T follicular helper cell (primary cell): ENCODE measurements at places on chromosomes 11 and 22.

- no peak for DNase-seq
Measured at GRCh38 chr22:26709617-26710390, 52.4 kb downstream of the MIAT start.

GRCh38 chr11:7688238-7688826, 15.0 kb upstream of the CYB5R2 start:
- no peak for DNase-seq

- DNase-seq: no peak
Measured at GRCh38 chr22:50503475-50504145, 3.9 kb downstream of the LMF2 start.

DNA sequence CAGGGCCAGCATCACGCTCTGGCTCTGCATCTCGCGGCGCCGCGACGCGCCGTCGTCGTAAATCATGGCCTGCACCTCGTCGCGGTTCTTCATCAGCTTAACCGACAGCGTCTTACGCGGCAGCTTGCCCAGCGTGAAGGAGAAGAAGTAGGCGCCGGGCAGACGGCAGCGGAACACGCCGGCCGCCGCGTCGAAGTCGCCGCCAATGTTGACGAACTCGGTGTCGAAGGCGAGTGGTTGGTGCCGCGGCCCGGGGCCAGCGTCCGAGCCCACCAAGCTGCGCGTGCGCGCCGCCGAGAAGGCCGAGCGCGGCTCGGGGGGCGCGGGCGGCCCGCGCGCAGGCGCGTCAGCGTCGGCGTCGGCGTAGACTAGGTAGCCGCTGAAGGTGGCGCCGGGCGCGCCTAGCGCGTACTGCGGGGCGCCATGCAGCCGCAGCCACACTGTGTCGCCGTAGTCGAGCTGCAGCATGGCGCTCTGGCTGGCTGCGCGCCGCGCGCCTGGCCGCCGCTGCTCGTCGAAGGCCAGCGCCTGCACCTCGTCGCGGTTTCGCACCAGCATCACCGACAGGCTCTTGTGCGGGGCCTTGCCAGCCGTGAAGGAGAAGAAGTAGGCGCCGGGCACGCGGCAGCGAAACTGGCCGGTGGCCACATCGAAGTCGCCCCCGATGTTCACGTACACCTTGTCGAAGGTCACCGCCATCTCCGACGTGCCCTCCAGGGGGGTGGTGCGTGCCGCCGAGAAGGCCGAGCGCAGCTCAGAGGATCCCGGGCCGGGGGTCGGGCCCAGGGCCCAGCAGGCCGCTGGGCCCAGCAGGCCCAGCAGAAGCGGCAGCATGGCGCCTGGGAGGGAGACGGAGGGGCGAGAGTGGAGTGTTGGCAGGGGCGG, 3.7 kb downstream of the FAM180B start:
- DNase-seq: no peak

DNA sequence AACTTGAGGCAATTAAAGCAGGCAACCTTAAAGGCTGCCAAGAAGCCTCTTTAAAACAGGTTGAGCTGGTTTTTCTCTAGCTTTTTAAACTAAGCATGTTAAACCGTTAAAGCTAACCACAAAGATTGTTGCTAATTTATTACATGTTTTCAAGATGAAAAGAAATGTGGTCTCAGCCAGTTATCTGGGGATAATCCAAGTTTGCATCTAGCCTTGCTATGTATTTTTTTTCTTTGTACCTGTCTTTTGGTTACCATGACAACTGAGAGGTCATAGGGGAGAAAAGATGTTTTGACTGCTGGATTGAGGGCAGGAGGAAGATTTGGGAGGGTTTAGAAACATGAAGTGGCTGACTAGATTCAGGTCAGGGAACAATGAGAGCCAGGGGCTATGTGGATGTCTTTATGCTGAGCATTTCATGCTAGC, 19.2 kb upstream of the PGM2L1 start:
- DNase-seq: no peak

GRCh38 chr11:72798361-72798760, 4.5 kb upstream of the STARD10 start:
- DNase-seq: no peak
